ENCODE measurements at places on chromosomes 13 and 19.

- no peak for DNase-seq
These were observed 562.1 kb upstream of the PCDH9 start for GRCh38 chr13:67792151-67792676.

DNA sequence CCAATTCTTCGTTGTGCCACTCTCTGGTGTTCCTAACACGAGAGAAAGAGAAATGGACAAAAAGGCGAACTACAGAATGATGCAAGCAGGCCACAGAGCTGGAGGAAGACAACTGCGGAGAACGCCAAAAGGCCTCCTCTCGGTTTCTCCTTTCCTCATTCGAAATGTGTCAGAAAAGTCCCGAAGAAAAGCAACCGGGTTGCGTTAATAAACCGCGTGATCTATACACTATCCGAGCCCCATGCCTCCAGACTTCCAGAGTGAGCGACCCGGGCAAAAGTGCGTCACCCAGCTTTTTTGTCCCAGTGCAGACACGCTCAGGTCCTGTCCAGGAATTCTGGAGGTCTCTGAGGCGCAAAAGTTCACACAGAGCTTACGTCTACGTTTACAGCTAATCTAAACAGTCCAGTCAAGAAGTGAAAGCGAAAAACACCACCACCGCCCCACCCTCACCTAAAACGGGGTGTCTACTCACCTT is 413 bp downstream of the N4BP2L2 start:
- no peak for DNase-seq

GRCh38 chr19:35935911-35936737 is at the start of gene LRFN3:
Gene LRFN3, plus strand, starts transcription at chr19:35936374. Its CDS starts 3,052 bp downstream, at chr19:35939426.
- DNase-seq, result peak; percentile 35

GRCh38 chr13:89267734-89268133 is 1596.6 kb downstream of the SLITRK5 start:
- no peak for DNase-seq

GRCh38 chr13:109345433-109345941 is 440.9 kb downstream of the IRS2 start:
- no peak for DNase-seq

Measured in activated T-helper 1 cell treated with Interleukin-2 at 50 U/mL for 16 hours (primary cell).